ENCODE measurements at places on chromosomes 1 and 21.

DNA sequence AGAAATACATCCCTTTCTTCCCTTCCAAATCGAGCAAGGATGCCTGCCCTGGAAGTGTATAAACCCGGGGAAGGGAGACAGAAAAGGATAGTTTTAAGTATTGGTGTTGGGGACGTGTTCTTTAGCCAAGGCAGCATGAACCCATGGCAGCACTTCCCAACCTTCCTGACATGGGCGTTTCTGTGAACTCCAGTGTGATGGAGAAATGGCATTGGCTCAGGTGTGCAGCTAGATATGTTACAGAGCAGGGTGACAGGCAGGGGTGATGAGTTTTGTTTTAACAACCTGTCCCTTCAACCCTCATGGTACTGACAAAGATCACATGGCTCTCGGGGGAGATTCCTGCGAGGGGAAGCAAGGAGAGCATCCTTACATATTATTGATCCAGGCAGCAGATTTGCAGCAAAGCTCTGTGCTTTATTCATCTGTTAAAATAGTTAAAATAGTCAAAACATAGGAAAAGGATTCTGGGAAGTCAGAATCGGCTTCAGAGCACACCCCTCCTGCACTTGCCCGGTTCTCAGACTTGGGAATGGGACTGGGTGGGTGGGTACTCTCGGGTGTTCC is 4.0 kb downstream of the MX1 start:
- peak; percentile 8 for DNase-seq

DNA sequence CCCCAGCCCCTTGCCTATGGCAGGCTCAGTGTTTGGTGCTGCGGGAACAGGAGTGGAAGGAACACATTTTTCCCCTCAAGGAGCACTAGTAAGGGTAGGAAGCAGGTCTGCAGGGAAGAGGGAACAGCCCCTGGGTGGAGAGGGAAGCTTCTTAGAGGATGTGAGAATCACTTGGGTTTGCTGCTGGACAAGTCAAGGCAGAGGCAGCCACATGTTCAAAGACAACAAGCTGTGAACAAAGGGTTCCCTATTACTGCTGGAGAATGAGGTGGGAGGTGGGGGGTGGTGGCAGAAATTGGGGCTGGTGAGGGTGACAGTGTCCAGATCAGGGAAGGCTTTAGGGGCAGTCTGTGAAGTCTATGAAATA is 24.8 kb upstream of the CITED4 start:
- DNase-seq, result no peak

DNA sequence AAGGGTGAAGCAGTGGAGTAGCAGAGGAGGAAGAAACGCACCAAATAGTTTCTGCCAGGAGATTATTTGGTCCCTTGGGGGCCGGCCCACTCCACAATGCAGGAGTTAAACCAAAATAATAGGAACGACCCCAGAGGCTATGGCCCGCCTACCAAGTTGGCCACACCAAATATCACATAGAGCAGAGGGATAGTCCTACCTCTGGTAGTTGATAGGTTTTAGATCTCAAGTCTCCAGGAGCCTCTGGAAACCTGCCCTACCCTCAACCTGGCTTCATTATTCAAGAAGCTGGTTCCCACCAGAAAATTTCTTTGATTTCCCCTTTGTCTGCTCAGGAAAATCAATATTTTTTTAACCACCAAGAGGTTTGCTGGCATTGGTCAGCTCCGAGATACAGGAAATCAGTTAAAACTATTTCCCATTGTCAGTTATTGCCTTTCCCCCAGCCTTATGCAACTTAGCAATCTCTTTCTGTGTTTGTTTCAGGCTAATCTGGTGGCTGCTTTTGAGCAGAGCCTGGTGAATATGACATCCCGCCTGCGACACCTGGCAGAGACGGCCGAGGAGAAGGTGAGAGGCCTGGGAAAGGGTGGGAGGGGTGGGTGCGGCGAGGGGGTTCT is 35.5 kb upstream of the IPO9 start:
- DNase-seq, result no peak

GRCh38 chr1:153991151-153991630 is 629 bp downstream of the RPS27 start:
- DNase-seq, result no peak

DNA sequence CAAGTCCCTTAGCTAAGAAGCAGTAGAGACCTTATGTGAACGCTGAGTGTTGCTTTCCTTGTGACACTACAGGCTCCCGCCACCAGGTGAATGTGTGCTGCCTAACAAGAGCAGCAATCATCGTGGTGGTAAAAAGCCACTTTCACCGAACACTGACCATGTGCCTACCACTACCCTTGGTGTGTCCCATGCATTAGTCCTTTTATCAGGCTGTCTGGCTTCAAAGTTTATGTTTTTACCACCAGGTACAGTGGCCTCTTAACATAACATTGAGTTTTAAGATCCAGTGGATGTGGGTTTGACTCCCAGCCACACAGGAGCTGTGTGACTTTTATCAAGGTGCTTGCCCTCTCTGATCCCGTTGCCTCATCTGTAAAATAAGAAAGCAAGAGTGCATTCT is 1.7 kb downstream of the C1QB start:
- no peak for DNase-seq

GRCh38 chr1:109239409-109240068 is 9.8 kb upstream of the CELSR2 start:
- DNase-seq, result no peak

DNA sequence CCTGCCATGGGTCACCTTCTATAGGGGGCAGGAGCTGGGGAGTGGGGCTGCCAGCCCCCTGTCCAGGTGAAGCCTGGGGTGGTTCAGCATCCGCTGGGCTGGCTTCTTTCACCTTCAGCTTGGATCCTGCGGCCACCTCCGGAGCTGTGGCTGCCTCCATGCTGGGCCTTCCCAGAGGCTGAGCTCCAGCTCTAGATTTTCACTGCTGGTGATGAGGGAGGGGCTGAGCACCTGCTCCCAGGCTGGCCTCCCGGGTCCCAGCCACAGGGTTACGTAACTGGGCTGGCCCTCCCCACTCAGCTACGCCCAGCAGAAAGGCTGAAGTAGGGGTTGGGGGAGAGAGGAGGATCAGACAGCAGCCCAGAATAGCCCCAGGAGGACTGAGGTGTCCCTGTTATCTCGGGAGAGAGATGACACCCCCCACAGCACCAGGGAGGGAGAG is at the start of gene MYBPHL:
TSS of gene MYBPHL (minus strand) at position 180 of the 442 bp plus-strand sequence. CDS start at position 160, 20 bp downstream.
- no peak for DNase-seq

DNA sequence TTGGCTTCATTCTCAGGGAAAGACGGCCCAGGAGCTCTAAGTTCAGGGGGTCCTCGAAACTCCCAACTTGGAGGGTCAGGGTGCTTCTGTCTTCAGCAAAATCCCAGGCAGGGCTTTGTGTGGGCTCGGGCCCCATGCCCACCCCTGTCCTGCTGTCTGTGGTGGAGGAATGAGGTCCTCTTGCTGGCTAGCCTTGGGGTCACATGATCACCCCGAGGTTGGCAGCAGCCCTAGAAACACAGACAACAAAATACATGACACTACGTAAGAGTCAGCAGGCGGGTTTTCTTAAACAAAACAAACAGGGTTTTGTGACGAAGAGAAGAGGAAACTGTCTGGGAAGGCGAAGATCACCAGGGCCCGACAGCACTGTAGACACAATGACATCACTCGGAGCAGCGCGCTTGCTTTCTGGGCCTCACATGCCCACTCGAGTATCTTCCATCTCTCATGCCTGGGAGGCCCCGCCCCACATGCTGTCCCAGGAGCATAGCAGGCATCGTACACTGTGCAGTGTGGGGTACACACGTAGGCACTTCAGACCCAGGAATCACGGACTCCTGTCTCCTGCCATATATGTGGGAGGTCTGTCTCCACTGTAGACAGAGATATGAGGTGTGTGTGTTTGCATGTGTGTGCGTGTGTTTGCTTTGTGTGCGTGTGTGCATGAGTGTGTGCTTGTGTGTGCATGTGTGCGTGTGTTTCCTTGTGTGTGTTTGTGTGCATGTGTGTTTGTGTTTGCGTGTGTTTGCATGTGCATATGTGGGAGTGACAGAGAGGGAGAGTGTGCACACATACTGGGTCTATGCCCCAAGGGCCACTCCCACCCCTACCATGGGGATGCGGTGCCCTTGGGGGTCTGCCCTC is 94.7 kb downstream of the SIK1 start:
- DNase-seq, result no peak

DNA sequence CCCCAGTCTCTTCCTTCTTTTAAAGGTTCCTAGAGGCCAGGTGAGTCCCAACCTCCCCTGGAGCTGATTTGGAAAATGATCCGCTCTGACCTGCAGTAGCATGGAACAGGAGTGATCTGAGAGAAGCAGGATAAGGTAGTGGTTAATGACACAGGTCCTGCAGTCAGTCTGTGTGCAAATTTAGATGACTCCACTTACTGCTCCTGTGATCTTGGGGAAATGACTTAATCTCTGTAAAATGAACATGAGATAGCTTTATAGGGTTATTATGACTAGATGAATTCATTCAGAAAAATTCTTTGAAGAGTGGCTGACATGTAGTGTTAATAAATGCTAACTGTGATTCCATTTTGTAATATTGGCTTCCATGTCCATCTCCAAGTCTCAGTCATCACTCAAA is 374.9 kb upstream of the CAMK1G start:
- no peak for DNase-seq

GRCh38 chr21:29676395-29676794 is 263.4 kb downstream of the GRIK1 start:
- no peak for DNase-seq

GRCh38 chr1:233998891-233999290 is 94.4 kb downstream of the SLC35F3 start:
- DNase-seq, result no peak

DNA sequence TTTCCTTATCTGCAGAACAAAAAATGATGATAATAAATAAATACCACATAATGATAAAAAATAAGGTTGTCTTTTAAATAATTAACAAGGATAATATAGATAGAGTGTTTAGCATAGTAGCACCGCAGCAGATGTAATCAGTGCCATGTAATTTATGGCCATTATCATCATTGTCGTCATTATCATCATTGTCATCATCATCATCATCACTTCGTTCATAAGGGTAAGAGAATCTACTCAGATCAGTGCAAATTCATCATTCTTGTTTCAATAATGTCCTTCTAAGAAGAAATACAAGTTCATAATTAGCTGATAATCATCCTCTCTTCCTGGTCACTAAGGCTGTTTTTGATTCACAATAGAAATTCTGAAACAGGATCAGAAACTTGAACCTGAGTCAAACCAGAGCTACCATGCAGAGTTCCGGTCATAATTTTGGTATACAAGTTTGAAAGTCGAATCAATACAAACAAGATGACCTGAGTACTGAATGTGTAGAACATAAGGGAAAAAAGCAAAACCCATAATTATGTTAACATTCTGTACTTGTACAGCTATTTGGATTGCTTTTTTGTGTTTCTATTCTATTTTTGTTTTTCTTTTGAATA is 172.0 kb downstream of the LRRC40 start:
- no peak for DNase-seq

GRCh38 chr21:33302796-33303195 is 22.0 kb upstream of the IFNAR1 start:
- no peak for DNase-seq

DNA sequence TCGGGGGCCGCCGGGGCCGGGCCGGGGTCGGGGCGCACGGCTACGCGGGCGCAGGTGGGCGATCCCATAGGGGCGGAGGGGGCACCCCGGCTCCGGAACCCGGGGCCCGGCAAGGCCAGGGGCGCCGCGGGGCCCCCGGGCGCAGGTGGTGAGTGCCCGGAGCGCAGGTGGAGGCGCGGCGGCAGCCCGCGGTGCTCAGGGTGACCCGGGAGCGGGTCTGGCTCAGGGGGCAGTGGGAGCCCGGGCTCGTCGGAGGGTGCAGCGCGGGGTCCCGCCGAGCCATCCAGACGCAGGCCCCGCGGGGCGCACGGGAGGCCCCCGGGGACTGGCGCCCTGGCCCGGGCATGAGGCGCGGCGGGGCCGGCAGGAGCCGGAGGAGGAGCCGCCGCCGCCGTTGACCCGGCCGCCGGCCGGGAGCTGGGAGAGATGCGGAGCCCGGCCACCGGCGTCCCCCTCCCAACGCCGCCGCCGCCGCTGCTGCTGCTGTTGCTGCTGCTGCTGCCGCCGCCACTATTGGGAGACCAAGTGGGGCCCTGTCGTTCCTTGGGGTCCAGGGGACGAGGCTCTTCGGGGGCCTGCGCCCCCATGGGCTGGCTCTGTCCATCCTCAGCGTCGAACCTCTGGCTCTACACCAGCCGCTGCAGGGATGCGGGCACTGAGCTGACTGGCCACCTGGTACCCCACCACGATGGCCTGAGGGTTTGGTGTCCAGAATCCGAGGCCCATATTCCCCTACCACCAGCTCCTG is 489 bp downstream of the CELSR2 start:
- no peak for DNase-seq

DNA sequence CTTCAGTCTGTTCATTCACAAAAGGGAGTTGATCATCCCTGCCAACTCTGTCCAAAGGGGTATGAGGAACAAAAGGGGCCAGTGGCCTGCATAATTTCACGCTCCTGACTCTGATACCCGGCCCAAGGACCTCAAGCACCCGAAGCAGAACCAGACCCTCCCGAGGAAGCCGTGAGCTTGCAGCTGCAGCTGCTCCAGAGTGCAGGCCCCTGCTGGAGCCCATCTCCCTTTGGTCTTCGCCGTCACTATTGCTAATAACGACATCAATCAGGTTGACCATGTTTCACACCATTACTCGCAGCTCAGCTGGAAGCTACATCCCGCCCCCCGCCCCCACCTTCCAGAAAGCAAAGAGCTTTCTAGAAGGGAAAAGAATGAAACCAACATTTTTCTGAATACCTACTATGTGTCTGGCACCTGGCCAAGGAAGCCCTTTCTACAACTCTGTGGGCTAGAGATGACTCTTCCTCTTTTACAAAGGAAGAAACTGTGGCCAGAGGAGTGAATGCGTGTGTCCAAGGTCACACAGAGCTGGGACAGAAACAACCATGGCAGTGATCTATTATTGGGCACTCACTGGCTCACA is 5.5 kb downstream of the NKAIN1 start:
- no peak for DNase-seq

- peak; percentile 3 for DNase-seq
Observed at GRCh38 chr21:45993210-45994085, 11.9 kb downstream of the COL6A1 start.

- no peak for DNase-seq
Observed at GRCh38 chr1:68103011-68103545, 52.7 kb upstream of the DIRAS3 start.

DNA sequence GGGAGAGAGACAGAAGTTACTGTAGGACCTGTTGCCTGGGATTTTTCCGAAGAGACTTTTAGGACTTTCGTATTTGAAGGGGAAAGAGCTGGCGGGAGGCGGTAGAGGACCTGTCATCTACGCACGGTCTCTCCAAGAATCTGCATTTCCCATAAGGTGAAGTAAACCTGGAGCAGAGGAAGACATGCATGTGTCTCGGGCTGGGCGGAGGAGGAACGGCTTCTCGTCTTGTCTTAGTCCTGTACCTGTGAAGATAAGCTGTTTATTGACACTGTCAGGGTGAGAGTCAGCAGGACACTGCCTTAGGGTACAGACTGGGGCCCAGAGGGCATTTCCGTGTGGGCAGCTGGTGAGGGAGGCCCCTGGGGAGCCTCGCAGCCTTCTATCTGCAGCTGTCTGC is 123.4 kb upstream of the COL6A1 start:
- DNase-seq, result no peak

- no peak for DNase-seq
Observed at GRCh38 chr1:153259387-153259786, at the start of gene LORICRIN. Gene LORICRIN (plus strand): TSS chr1:153259687. CDS start chr1:153260950, 1,263 bp downstream.

Measured in activated CD4-positive, alpha-beta T cell treated with anti-CD3 and anti-CD28 coated beads for 1 hour (primary cell).